ENCODE measurements at places on chromosomes 7 and 10. TPM values are rescaled to one million over a fixed set of nuclear protein-coding genes. Genes with fewer than 3 reads are reported as not detected.
A peak's percentile ranks its signal among the peaks of the same experiment; 100 is the strongest.

DNA sequence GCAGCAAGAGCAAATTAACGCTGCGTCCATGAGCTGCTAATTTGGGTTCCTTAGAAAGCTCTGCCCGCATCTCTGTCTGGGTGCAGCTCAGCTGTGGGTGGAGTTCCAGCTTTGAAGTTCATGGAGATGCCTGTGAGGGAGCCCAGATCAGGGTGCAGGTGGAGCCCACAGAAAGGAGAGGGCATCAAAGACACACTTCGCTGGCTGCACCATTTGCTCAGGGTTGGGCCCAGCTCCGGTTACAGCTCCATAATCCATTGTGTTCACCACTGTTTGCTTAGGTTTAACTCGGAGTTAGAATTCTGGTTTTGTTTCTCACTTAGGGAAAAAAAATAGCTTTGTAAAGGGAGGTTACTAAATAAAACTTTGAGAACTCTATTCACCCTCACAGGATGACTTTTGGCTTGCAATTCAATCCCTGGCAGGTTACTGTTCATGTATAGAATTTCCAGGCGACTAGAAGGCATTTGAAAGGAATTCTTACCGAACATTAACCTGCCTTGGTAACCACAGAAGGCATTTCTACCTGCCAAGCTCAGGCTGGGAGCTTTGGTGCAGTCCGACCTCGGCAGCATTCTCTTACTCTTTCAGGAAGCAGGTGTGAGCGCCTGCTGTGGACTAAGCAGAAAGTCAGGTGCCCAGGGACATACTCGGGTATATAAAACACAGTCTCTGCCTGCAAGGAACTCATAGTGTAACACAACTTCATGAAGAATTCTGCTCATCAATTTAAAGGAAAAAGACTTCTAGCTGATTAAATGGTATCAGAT lies 179.5 kb upstream of the RNF32 start:
- no peak for DNase-seq

GRCh38 chr7:27169658-27170425 lies 4.3 kb downstream of the HOXA10 start:
- no peak for DNase-seq

DNA sequence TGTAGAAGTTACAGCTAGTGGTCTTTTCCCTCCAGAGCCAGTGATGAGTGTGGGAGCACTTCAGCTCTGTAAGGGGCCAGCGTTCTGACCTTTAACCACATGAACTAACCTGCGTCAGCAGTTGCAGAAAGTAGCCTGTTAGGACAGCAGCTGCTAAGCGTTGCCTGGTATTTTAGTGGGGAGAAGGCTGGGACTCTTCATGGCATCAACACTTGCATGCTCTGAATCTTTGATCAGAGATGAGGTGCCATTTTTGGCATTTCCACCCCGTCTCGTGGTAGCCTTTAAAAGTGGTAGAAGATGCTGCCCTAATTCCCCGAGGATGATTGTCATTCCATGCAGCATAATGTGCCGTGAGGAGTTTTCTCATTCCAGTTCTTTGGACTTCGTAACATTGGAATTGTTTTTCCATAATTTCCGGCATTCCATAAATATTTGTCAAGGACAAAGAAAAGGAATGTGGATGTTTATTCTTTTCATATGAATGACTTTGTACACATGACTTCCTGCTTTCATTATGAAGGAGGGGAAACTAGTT lies 92.2 kb downstream of the AVL9 start:
- no peak for DNase-seq

DNA sequence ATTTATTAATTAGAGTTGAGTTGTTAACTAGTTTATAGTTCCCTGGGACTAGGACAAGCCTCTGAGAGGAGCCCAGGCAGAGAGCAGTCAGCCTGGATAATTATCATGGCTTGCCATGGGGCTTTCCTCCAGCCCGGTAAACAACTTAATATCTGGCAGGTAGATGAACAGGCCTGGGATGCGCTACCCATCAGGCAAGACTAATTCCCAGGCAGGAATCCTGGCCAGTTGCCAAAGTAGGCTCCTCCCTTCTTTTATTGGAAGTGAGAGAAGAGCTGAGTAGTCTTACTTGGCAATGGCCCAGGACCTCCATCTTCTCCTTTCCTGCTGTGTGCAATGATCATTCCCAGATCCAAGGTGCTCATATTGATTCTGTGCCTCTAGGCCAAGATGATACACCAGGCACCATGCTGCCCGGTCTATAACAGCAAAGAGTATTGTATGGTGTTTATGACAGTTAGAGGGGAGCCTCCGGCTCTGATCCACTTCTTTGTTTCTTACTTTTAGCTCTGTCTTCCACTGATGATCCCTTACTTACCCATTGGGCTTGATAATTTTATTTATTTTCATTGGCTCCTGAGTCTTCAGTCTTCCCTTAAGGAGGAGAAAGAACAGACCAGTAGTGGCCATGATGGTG lies 408.7 kb downstream of the REEP3 start:
- DNase-seq = peak; percentile 7

The ITPRID1 gene
- not detected for total RNA-seq

GRCh38 chr10:11282156-11282555 lies 264.5 kb downstream of the CELF2 start:
- no peak for DNase-seq

DNA sequence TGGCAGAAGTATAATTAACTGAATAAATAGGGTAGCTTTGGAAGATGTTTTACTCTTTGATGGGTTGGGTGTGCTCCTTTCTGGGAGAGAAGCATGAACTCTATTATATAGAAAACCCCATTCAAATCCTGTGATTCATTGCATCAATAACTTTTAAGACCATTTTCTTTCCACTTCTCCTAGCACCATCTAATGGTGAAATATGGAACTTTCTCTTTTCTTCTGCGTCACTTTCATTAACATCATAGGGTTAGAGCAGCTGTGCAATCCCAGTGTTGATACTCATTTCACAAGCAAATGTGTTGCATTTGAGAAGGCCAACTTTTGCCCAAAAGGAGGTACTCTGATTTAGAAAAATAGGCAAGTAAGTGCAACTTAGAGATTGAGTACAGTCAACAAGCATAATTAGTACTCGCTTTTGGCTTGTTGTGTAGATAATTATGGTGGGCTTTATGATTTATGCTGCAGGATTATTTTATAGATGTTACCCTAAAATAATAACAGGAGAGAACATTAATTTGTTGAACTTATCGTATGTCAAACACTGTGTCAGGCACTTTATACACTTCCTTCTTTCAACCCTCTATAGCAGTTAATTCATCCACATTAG lies 92.9 kb downstream of the CPED1 start:
- DNase-seq = peak; percentile 4

The UBTD1 gene
- total RNA-seq = 33.9 TPM

- DNase-seq = no peak
These were observed 86.8 kb upstream of the RSU1 start for GRCh38 chr10:16904049-16904448.

DNA sequence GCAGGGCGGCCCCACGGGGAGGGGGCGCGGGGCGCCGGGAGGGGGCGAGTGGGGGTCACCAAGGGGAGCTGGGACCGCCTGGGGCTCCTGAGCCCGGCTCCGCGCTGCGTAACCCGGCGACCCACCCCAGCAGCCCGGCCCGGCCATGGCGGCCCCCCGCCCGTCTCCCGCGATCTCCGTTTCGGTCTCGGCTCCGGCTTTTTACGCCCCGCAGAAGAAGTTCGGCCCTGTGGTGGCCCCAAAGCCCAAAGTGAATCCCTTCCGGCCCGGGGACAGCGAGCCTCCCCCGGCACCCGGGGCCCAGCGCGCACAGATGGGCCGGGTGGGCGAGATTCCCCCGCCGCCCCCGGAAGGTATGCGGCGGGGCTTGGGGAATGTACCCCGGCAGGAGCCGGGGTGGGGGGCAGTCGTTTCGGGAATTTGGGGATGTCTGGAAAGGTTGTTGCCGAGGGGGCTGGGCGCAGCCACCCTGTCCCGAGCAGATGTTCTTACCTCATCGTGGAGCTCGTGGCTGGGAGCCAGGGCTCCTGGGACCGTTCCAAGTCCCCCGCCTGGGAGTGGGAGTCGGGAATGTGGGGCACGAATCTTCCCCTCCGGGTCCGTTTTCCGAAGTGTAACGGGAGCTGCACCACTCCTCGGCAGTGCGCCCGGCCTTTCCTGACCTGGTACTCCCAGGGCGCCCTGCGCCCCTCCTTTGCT lies 431 bp downstream of the ZYX start:
- peak; percentile 81 for DNase-seq

GRCh38 chr7:29988424-29989256 lies 961 bp downstream of the SCRN1 start:
- DNase-seq = peak; percentile 54

DNA sequence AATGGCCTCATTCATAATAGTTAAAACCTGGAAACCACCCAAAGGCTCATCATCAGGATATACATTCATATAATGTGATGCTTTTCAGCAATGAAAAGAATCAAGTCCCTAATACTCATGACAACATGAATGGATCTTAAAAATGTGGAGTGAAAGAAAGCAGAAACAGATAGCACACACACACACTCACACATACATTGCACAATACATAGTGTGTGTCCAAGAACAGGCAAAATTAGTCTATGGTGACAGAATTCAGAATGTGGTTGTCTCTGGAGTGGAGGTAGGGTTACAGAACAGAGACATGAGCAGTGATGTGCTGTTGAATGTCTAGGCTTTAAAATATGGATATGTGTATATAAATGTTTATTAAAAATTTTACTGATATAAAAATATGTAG lies 419.9 kb upstream of the PCDH15 start:
- DNase-seq = no peak

GRCh38 chr7:101436857-101437576 lies 74.3 kb downstream of the COL26A1 start:
- peak; percentile 3 for DNase-seq

GRCh38 chr7:19109000-19109946 lies 8.2 kb downstream of the TWIST1 start:
- no peak for DNase-seq

DNA sequence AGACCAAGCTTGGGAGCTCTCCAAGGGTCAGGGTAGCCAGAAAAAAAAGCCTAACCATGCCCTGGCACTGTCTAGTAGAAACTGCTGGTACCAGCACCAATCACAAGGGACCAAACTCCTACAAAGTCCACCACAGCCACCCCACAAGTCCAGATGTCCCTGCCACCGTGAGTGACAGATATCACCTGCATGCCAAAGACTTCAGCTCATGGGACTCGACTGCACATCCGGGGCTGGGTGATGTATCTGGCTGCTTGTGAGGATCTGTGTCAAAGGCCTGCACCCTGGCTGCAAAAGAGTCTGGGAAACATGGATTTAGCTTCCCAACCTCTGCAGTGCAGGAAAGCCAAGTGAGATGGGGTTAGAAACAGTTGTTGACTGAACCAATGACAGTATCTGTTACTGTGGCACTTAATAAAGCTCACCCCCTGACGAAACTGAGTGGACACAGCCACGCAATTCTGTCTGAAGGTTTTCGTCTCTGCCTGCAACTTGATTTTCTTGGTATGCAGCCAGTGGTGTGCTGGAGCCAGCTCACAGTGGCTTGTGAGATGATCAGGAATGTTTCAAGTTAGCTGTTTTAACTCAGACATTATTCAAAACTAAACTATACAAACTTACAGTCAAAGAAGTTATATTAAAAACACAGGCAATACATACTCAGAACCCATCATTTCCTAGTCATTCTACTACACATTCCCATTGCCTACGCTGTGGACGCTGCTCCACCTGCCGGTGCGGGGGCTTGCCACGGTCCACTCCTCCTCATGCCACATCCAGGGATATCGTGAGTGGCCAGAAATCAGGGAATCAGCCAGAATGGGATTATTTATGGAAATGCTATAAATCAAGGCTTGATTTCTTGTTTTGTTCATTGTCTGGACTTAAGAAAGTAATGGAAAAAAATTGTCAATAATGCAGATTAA lies 9.2 kb downstream of the ZNF488 start:
- no peak for DNase-seq

The SLC26A5 gene
- total RNA-seq = not detected

All from body of pancreas (tissue), 4 donors.